Activated T-helper 1 cell treated with anti-CD3 and anti-CD28 coated beads, Interleukin-12 subunit alpha, Interleukin-12 subunit beta, Interleukin-2, Interleukin-4 antibody, amounts not matched to agents 30 ng/mL and 10 ng/mL and 1 ng/mL, durations not matched to agents 14 hours and 24 hours and 36 hours (primary cell): ENCODE measurements at places on chromosomes 6 and 20.
A peak's percentile ranks its signal among the peaks of the same experiment; 100 is the strongest.

DNA sequence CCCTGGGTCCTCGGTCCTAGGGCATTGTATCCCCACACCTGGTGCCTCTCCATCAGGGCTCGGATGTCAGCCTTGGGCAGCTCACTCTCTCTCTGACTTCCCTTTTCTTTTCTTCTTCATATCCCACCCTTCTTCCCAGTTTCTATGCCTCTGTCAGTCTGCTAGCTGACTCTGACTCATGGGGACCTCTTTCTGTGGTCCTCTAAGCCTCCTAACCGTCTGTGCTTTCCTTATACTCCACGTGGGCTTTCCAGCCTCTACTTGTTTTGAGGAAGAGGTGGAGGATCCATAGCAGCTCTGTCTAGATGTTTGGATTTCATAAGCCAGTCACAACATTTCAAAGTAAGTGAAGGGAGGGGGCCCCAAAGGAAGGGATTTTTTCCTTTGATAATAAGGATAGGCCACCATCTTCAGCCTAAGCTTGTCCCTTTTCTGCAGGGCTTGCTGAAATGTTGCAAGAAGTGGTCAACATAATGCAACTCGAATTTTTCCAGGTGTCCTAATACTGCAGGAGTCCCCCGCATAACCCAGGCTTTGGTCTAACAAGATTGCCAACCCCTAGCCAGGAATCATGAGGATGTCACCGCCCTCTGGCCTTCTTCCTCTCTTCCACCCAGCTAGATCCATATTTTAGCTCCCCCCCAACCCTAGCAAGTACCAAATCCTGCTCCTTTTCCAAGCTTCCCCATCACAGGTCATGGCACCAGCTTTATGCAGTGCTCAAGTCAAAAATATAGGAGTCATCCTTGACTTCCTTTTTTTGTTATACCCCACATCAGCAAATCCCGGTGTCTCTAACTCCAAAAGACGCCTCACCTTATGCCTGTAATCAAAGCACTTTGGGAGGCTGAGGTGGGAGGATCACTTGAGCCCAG is 8.7 kb upstream of the PLTP start:
- DNase-seq, result no peak

DNA sequence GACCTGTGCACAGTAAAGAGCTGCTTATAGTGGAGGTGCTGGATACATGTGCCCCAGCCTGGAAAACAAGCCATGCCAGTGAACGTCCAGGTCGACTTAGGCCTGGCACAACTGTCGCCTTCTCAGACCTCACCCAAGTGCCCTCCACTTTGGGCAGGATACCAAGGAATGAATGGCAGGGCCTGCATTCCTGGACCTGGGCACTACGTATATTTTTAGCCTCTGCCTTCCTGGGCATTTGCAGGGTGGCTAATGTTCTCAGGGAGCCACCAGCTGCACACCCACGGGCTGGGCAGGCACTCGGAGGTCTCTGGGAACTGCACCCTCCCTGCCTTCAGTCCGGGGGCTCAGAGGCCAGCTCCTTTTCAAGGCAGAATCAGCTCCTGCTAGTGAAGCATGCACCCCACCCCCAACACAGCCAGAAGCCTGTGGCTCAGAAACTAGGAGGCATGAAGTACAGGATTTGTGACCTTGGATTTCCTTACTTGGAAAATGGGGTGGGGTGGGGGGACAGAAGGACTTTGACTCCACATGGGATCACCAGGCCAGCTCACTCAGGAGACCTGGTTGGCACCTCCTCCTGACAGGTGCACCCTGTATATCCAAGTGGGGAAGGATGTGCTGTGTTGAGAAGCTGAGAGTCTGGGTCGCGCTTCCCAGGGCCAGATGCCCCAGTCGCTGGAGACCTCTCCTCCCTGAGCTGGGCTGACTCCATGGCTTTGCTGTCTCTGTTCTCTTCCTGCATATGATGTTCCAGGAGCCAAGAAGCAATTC is 2.5 kb upstream of the LSM14B start:
- no peak for DNase-seq

DNA sequence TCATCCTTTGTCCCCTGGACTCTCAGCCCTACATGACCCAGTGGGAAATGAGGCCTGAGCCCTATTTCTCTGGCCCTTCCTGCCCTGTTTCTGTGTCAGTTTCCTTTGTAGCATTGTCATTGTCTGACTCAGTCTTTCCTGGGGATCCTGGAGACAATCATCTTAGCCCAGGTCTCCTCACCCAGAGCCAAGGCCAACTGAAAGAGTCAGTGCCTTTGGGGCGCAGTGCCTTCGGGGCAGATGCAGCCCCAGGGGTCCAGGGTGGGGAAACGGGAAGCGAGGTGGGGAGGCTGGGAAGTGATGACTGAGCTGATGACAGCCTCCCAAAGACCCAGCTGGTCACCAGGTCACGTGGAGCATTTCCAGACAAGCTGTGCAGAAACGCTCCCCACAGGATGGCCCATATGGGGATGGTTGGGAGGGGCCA is 93.3 kb upstream of the SULF2 start:
- no peak for DNase-seq

DNA sequence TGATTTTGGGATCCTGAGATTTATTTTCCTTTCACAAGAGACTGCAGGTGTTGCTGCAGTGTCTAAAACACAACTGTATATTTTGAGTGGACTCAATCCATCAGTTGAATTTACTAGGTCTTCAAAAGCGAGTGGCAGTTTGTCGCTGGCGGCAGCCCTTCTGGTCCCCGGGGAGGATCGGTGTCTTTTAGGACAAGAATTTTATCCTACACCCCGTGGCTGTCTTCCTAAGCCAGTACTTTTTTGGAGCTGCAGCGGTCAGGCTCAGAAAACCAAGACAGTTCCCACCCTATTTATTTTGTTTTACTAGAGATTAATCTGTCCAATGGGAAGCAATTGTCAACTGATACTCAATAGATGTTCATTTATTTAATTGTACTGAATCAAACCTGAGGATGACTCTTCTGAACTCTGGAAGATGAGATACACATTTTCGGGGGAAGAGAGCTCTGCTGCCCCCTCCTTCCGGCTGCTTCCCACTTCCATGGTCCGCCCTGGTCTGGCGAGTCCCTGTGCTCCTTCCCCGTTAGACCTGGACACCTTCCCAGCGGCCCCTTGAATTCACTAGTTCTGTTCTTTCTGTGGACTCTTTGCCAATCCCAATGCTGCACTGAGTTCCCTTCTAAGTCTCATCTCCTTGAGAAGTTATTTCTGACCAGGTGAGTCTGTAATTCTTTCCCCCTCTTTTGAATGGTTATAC is 90.6 kb downstream of the ERMARD start:
- no peak for DNase-seq

GRCh38 chr20:5548902-5549599 is 201.2 kb upstream of the SHLD1 start:
- no peak for DNase-seq

DNA sequence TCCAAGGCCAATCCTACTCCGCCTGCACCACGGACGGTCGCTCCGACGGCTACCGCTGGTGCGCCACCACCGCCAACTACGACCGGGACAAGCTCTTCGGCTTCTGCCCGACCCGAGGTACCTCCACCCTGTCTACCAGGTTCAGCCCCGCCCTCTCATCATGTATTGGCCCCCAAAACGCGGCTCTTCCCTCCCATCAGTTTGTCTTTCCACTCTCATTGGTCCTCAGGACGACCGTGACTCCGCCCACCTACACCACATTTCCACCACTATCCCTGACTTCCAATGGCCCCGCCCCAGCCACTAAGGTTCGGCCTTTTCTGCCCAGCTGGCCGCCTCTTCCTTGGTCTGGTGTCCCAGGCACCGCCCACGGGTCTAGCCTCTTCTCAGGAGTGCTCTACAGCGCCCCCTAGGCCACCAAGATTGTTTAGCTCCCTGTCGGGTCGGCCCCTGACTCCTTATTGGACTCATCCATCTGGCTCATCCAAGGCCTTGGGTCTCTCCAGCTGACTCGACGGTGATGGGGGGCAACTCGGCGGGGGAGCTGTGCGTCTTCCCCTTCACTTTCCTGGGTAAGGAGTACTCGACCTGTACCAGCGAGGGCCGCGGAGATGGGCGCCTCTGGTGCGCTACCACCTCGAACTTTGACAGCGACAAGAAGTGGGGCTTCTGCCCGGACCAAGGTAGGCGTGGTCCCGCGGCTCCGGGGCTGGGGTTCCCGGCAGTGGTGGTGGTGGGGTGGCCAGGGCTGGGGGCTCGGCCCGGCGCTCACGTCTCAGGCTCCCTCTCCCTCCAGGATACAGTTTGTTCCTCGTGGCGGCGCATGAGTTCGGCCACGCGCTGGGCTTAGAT is 3.1 kb downstream of the MMP9 start:
- DNase-seq, result no peak

GRCh38 chr6:75691012-75691411 is 58.0 kb upstream of the MYO6 start:
- no peak for DNase-seq

- no peak for DNase-seq
Observed at GRCh38 chr6:84422380-84422968, 195.0 kb upstream of the CEP162 start.

- DNase-seq, result no peak
Observed at GRCh38 chr20:1782181-1782580, 113.0 kb upstream of the SIRPA start.

DNA sequence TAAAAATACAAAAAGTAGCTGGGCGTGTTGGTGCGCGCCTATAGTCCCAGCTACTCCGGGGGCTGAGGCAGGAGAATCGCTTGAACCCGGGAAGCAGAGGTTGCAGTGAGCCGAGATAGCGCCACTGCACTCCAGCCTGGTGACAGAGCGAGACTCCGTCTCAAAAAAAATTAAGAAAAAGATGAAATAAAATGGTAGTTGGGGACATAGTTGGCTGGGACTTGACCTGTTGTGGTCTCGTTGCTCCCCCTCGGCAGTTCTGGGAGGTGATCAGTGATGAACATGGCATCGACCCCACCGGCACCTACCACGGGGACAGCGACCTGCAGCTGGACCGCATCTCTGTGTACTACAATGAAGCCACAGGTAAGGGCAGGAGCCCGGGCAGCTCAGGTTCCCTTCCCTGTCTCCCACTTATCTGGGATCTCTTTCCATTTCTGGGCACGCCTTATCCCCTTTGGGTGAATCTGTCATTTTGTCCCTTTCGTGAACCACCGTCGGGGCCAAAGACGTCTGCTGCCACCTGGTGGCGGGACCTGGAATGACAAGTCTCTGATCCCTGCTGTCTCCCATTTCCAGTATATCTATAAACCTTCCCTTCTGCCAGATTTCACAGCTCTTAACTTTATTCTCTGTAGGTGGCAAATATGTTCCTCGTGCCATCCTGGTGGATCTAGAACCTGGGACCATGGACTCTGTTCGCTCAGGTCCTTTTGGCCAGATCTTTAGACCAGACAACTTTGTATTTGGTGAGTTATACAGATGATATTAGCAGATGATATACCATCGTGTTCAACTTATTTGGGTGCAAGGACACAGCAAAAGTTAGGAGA is 2.3 kb downstream of the TUBB start:
- peak; percentile 77 for DNase-seq

DNA sequence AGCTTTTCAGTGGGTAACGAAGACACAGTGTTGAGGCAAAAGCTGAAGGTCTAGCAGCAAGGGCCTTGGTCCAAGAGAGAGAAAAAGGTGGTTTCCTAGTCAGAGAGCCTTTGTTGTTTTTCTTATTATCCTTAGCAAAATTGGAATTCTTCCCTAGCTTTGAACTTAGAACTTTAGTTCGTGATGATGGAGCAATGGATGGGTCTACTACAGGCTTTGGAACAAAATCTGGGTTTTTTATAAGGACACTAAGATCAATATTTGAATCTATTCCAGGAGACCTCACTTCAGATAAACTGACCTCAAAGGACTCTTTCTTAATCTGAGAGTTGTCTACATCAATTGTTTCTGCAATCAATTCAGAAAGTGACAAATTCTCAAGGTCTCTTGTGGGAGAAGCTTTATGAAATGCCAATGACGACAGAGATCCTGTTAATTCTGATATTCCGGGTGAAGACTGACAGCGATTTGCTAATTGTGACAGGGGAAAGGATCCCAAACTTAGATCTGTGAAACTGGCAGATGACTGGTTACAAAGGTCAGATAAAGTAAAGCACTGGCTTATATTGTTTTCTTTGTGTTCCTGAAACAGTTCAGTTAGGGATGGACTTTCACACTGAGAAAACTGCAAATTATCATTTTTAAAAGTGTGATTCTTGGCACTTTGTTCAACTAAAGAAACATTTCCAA is 17.7 kb downstream of the HBS1L start:
- no peak for DNase-seq

- peak; percentile 33 for DNase-seq
Observed at GRCh38 chr6:149095842-149096241, 221.7 kb upstream of the TAB2 start.

DNA sequence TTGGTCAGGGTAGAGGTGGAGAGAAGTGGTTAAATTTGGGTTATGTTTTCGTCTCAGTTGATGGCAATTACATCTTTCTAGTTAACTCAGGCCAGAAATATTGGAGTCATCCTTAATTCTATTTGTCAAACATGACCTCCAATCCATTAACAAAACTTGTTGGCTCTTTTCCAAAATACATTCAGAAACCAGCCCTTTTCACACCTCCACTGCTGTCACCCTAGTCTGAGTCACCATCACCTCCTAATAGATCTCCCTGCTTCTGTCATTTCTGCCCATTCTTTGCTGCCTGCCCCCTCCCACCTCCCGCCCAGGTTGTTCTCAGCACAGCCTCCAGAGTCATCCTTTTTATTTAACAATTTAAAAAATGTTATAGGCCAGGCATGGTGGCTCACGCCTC is 3.0 kb upstream of the ABCF1 start:
- no peak for DNase-seq

DNA sequence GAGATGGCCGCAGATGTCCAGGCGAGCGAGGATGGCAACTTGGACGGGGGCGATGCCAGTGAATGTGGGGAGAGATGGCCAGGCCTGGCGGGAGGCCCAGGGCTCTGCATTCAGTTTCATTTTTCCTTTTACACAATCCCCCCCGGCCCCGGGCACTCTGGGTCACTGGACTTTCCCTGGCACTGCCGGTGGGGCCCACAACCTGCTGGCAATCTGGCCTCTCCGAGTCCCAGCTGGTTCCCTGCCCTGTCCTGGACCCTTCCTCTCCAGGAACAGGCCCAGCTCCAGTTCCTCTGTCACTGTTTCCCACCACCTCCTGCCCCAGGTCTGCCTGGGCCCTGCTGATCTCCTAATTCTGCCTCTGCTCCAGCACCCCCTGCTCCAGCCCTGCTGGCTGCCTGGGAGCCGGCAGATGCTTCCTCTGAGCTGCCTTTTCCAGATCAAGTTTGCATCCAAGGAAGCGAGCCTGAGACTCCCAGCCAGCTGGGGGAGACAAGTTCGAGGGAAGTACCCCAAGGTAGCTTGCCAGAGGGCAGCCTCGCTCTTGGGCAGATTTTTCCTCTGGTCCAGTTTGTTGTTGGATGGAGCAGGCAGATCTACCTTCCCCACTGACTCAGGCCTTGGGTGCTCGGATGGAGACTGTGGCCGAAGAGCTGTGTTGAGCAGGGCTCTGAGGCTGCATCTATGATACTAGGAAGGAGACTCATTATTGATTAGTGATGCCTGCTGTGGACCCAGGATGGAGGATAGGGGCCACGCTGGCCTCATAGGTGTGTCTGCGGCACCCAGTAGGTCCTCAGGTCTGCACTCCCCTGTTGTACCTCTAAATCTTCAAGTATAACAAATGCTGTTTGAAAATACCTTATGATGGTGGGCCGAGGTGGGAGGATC is 83.2 kb downstream of the CEBPB start:
- no peak for DNase-seq
